ENCODE measurements at places on chromosomes 2 and 18. TPM values are rescaled to one million over a fixed set of nuclear protein-coding genes. Genes with fewer than 3 reads are reported as not detected.

GRCh38 chr2:33126552-33126951, 179.8 kb downstream of the LTBP1 start:
- DNase-seq, result no peak

- no peak for DNase-seq
Observed at GRCh38 chr2:137946227-137946626, 18.0 kb upstream of the HNMT start.

- DNase-seq, result no peak
Observed at GRCh38 chr2:239008004-239008403, 160.1 kb downstream of the TWIST2 start.

DNA sequence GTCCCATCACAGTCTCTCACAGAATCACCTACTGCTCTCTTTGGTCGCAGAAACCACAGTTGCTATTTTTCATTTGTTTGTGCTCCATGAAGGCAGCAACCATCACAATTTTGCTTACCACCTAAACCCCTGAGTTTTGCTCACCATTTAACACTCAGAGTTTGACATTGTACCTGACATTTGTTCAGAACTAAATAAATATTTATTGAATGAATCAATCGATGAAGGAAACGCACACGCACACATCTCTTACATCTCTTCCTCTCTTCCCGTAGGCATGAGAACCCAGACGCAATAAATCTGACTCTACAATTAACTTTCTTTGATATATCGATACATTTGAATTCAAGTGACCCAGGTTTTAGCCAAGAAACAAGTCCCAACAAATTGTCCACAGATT, 105.5 kb upstream of the RNF152 start:
- DNase-seq, result no peak

DNA sequence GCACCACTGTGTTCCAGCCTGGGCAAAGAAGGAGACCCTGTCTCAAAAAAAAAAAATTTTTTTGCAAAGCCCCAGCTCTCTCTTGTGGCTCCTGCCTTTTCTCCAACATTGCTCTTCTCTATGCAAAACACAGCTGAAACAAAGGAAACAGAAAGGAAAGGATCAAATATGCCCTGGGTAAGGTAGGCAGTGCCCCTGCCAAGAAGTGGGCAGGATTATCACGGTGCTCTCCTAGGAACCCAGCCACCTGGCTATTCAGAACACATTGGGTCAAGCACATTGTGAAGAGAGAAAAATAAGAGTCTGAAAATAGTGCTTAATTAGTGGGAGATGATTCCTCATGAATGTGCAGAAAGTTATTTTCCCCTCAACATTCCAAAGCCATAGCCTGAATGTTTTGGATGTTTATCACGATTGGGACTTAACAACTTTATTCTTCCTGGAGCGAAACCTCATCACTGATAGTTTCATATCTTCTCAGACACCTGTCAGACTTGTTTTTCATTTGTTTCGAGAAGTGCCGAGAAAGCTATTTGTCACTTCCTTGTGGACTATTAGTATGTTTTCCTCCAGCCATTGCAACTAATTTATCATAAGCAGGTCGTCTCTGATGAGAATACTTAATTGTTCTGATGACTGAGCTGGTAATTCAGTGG, 42.7 kb upstream of the RPL31 start:
- DNase-seq, result no peak

- DNase-seq, result no peak
Observed at GRCh38 chr2:64328756-64329155, 125.2 kb upstream of the LGALSL start.

CDH19 gene
- 0.27 TPM for total RNA-seq

DDX18 gene
- total RNA-seq, result 106 TPM

ACOXL gene
- 2.4 TPM for total RNA-seq
